ENCODE measurements at places on chromosomes 12 and 14.

DNA sequence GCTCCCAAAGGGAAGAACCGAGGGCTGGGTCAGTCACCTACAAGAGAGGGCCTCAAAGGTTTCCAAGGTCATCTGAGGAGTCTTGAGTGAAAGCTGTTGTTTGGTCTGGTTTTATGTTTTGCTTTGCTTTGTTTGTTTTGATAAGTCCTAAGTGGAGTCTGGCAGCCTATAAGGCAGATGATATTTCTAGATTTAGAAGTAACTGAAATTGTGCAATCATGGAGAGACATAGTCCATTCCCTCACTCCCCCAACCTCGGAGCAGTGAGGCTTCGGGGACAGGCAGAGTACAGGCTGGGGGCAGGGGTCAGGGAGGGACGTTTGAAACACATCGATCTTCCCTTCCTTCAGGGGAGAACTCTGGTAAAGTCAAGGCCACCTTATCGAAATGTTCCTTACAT, 42.3 kb downstream of the TTC9 start:
- no peak for DNase-seq

DNA sequence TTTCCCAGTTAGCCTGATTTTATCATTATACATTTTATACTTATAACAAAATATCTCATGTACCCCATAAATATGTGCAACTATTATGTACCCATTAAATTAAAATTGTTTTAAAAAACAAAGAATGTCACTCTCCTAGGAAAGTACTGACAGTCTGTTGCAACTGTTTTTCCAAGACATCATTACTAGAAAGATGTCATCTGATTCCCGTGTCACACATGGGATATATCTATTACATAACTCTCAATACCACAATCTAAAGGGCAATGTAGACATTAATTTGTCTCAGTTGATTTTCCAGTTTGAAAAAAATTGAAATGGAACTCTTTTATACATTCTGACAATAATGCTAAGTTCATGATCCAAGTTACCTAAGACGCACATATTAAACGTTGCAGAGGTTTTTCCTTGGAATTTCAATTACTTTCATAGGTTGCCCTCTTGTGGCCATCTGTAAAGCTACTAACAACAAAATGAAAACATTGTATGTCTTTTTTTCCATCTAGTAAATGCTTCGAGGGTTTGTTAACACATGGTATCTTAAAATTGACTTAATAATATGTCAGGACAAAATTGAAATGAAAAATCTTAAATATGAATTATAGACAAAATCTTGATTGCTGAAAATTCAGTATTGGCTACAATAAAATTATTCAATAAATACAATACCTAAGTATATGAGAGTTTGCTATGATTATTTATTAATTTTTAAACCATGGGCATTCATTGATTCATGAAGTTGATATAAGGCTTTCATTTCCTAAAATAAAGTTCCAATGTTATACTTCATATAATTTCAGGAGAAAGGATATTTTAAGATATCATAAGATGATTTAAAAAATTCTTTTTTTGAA, 131.6 kb downstream of the PPFIA2 start:
- peak; percentile 63 for DNase-seq

DNA sequence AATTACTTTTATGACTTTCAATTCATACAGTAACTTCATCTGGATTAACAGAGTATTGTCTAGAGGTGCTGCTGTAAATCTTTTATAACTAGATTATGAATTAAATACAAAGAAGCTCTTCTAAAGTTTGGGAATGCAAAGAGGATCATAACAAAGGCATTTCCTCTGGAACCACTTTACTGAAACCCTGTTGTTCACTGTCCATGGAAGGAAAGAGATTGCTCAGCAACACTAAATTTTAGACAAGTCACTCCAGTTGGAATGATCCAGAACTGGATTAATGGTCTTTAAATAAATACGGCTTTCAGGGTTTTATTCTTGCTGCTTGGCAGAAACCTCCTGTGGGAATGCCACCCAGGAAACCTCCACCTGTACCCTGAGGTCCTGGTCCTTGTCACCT, 250.6 kb downstream of the KSR2 start:
- DNase-seq: no peak

- DNase-seq: no peak
These were observed 7.7 kb downstream of the TNFAIP2 start for GRCh38 chr14:103130965-103131364.

- no peak for DNase-seq
These were observed 1.2 kb downstream of the GLT8D2 start for GRCh38 chr12:104048811-104049210.

GRCh38 chr12:91074154-91074709, 16.4 kb upstream of the KERA start:
- DNase-seq: no peak

- peak; percentile 22 for DNase-seq
These were observed 60.8 kb downstream of the RASSF3 start for GRCh38 chr12:64670919-64671639.

GRCh38 chr14:87952307-87953094, 40.5 kb downstream of the GALC start:
- peak; percentile 69 for DNase-seq

GRCh38 chr14:49770212-49770817, 2.4 kb downstream of the KLHDC2 start:
- no peak for DNase-seq

DNA sequence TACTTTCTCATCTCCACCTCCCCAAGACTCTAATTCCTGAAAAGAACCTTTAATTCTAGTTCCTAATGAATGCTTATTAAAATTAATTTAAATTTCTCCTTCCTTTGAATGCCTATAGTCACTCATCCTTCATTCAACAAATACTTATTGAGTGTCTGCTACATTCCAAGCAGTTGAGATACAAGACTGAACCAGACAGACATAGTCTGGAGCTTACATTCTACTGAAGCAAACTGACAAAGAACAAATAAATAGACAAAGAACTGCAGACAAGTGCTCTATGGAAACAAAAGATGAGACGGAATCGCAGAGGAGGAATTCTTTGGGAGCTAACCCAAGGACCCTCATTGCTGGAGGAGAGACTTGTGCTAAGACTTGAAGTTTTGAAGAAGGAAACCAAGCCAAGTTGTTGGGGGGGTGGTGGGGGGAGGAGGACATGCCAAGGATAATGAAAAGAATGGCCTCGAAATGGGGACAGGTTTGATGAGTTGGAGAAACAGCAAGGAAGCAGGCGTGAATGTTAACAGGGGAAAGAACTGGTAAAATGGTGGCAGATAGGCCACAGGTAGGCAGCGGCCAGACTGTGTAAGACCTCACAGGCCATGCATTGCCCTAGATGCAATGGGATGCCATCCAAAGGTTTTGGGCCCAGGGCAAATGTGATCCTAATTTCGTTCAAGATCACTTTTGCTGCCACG, 9.7 kb upstream of the TDG start:
- DNase-seq: peak; percentile 37

DNA sequence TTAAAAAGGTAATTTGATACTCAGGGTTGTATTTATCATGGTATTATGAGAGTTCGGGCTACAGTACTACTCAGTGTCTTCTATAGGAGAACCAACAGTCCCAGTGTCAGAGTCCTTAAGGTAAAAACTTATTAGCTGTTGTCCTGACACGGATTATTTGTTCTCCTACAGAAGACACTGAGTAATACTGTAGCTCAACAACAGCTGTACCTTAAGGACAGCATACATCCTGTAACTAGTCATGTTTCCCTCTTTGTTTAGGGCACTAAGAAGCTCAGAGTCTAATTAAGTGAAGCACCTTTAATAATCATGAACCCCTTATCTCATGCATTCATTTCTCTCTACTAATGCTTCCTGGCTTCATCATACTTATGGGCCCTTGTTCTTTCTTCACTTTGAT, 33.9 kb downstream of the ARF6 start:
- no peak for DNase-seq

DNA sequence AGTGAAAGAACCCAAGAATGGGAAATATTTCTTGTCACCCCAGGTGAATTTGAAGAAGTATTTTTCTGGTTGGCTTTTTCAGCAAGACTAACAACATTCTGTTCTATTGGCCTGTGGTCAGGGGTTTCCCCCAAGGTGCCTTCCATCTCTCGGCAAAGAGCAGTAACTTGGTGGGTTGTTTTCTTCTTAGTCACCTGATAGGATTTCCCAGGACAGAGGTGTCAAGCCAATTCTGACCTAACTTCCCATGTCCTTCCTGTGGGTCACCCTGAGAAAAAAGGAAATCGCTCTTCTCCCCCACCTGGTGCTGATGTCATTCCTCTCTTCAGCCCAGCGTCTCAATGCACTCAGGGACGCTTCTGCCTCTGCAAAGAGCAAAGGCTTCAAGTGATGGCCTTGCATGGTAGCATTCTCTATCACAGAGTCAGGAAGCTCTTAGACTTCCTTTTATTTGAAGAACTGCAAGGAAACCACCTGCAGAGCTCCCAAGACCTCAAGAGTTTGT, 16.1 kb upstream of the IFNG start:
- DNase-seq: no peak

- no peak for DNase-seq
These were observed 1.3 kb upstream of the KRT79 start for GRCh38 chr12:52835271-52836041.

DNA sequence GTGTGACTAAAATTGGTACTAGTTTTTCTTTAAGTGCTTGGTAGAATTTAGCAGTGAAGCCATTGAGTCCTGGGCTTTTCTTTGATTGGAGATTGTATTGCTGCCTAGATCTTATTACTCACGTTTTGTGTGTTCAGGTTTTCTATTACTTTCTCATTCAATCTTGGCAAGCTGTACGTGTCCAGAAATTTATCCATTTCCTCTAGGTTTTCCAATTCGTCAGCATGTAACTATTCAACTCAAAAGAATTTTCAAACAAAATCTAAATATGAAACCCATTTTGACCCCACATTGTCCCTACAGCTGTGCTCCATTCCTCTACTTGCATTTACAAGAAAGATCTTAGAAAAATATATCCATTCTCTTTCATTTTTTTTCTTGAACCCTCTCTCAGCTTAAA, 1613.4 kb upstream of the SEL1L start:
- no peak for DNase-seq

DNA sequence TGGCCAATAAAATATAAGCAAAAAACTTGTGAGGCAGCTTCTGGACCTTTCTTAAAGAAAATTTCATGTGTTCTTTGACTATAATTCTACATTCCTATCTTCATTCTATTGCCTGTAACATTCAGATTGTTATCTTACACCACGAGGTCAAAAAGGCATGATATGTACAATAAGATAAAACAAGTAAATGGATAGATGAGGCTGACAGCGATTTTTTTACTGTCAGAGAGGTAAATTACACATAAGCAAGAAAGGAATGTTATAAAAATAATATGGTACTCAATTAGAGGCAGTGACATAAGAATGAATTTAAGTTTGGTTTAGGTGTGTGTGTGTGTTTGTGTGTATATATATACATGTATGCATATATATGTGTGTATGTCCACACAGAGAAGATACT, 660.0 kb downstream of the C12orf50 start:
- no peak for DNase-seq

DNA sequence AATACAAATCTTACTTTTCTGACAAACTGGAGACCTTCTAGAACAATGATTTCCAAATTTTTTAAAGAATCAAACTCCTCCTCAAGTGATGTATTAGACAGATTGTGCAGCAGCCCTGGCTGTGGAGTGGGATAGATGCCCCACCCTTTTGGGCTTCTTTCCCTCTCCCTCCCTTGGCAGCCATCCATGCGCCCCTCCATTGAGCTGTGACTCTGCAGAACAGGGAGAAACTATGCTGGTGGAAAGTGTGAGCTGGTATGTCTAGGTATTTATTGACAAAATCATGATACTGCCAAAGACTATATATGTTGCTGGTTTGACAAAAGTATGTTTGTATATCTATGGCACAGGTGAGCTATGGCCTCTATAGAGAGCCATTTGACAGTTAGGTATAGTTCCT, 138.5 kb downstream of the KTN1 start:
- peak; percentile 29 for DNase-seq

DNA sequence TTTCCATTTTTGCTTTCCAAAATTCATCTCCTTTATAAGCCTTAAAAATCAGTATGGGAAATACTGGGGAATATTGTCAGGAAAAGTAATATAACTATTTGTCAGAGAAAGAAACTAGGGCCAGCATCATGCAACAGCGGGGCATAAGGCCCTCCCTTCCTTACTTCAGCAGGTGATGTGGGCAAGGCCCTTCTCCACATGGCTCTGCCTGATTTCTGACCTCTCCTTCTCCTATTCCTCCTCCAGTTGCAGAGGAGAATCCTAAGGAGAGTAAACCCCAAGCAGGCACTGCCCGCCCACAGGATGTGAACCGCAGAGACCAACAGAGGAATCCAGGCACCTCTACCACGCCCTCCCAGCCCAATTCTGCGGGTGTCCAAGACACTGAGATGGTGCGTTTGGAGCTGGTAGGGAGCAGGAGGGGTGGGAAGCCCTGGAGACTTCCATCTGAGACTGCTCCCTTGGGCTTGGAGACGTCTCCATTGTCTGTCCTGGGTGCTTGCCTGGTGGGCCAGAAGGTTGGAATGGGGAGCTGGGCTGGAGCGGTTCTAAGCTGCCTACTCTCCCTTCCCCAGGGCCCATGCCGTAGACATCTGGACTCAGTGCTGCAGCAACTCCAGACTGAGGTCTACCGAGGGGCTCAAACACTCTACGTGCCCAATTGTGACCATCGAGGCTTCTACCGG, 2.7 kb upstream of the SOAT2 start:
- DNase-seq: no peak

GRCh38 chr12:1594006-1594260, 448 bp downstream of the FBXL14 start:
- DNase-seq: no peak

GRCh38 chr12:94561943-94562411, 88.4 kb downstream of the TMCC3 start:
- no peak for DNase-seq

DNA sequence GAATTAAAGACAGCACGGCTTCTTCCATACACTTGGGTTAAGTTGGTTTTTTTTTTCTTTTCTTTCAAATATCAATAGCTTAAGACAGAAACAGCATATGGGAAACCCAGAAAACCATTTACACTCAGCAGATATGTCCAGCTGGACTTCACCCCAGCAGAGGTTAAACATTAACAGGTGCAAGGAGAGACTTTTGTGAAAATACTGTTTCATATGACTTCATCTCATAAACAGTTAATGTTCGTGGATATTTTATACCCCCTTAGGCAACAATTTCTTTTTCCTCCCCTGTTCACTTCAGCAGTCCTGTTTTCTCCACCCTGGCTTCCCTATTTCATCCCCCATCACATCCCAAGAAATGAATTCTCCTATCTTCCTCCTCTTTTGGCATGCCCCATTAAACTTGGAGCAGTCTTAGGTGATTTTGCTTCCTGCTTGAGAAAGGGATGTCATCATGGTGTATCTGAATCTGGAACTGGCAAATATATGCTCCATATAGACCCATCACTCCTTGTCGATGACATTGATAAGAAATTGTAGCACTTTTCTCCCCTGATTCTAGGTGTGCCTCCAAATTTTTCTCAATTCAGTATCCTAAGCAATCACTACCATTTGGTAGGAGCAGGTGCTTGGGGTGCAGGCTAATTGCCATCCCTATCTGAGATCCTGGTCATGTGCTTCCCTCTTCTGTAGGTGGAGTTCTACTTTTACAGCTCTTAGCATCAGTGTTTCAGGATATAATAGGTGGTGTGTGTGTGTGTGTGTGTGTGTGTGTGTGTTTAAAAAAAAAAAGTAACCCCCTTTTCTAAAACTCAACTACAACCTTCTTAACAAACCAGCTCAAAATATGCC, 67.9 kb downstream of the BMP4 start:
- DNase-seq: no peak

Data from hematopoietic multipotent progenitor cell treated with erythropoietin and hydrocortisone succinate and interleukin-3 and kit ligand, for 6 days (in vitro differentiated cells).